ENCODE measurements at places on chromosomes 5 and 9.

DNA sequence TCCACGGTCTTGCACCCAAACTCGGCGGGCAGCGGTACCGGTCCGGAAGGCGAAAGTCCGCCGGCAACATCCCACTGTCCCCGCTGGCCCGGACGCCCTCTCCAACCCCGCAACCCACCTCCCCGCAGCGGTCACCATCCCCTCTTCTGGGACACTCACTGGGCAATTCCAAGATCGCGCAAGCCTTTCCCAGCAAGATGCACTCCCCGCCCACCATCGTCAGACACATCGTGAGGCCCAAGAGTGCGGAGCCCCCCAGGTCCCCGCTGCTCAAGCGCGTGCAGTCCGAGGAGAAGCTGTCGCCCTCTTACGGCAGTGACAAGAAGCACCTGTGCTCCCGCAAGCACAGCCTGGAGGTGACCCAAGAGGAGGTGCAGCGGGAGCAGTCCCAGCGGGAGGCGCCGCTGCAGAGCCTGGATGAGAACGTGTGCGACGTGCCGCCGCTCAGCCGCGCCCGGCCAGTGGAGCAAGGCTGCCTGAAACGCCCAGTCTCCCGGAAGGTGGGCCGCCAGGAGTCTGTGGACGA lies 33.3 kb downstream of the CD180 start:
- DNase-seq, result no peak

DNA sequence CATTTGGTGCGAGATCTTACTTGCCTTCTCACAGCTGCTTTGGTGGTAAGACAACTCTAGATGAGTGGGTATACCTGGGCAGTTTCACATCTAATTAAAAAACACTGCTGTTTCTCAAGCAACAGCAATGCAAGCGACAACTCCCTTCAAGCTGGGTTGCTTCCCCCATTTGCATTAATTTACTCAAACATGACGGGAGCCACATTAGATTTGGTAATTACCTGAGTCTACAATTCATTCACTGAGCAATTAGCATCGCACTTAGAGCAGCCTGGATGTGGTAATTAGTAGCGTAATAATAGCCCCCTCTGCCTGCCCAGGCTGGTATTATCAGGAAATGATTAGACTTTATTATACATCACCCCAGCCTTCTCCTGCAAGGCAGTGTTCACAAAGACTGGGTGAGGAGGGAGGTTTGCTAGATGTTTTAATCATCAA lies 73.4 kb downstream of the FBXO38 start:
- DNase-seq, result no peak

DNA sequence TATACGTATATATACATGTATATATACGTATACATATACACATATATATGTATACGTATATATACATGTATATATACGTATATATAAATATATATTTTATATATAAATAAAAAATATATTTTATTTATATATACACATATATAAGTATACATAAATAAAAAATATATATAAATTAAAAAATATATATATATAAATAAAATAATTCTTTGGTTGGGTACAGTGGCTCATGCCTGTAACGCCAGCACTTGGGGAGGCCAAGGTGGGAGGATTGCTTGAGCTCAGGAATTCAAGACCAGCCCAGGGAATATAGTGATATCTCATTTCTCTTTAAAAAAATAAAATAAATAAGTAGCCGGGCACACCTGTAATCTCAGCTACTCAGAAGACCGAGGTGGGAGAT lies 155.0 kb downstream of the CDC42SE2 start:
- no peak for DNase-seq

- no peak for DNase-seq
Measured at GRCh38 chr5:56481428-56482357, 248.6 kb upstream of the ANKRD55 start.

DNA sequence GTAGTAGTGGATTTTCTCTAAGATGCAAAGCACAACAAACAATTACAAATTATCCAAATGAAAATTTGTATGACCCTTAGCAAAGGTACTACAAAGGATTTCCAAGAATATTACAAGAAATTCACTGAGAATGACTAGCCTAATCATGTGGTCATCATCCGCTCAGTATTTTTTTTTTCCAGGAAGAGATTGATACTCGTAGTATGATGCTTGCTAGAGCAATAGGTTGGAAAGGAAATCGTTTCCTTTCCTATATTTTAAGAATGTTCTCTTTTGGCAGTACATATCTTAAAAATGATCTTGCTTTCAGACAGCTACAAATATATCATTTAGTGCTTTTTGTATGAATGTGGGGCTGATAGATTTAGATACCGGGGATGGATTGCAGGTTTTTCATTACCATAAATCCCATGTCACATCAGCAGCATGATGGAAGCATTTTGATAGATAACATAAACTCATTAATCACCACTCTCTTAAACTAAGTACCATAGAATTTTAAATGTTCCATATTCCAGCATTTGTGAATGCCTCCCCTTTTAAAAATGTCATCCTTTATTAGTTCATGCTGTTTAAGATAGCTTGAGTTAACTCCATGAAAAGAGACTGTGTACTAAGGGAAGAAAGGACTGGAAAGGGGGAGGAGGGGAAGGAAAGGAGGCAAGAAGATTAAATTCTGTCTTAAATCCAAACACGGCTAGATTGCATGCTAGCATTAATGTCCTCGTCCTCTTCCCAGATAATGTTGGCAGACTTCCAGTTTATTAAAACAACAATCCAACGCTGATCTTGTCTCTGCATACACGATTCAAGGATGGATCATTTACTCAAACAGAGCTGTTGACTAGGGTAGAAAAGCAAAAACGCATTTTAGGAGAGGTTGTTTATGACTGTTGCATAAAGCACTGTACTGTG lies 311.7 kb upstream of the ZNF608 start:
- no peak for DNase-seq

DNA sequence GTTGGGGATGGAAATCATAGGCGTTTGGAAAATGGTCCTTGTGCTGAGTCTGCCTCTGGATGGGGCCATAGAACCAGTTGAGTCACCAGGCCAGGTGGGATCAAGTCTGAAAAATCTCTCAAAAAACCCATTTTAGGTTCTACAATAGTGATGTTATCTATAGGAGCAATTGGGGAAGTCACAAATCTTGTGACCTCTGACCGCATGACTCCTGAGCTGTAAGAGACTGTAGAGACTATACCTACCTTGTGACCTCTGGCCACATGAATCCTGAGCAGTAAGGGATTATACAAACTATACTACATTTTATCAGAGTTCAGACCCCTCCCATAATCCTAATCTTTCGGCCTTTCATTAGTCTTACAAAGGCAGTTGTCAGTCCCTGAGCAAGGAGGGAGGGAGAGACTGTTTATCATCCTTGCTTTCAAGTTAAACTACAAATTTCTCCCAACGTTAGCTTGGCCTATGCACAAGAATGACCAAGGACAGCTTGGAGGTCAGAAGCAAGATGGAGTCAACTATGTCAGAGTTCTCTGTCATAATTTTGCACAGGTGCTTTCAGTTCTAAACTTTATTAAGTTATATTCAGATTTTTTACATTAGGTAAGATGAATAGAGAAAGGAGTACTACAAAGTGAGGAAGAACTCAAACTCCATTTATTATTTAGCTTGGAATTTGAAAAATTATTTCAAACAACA lies 11.5 kb upstream of the JMY start:
- DNase-seq, result no peak

DNA sequence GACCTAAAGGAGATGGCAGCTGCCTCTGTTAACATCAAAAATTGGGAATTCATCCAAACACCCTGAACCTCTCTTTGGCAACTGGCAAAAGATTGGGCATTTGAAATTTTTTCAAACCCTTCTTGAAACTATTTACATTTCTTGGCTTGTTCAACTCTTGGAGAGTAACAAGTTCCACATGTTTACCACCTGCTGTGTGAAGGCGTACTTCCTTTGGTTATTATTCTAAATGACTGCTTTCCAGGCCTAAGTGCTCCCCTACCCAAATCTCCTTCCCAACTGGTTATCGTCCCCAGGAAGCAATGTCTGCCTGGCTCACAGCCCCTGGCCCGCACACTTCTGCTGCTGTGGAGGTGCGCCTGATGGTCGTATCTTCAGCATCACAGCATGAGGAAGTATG lies 422.7 kb downstream of the DMAC1 start:
- no peak for DNase-seq

DNA sequence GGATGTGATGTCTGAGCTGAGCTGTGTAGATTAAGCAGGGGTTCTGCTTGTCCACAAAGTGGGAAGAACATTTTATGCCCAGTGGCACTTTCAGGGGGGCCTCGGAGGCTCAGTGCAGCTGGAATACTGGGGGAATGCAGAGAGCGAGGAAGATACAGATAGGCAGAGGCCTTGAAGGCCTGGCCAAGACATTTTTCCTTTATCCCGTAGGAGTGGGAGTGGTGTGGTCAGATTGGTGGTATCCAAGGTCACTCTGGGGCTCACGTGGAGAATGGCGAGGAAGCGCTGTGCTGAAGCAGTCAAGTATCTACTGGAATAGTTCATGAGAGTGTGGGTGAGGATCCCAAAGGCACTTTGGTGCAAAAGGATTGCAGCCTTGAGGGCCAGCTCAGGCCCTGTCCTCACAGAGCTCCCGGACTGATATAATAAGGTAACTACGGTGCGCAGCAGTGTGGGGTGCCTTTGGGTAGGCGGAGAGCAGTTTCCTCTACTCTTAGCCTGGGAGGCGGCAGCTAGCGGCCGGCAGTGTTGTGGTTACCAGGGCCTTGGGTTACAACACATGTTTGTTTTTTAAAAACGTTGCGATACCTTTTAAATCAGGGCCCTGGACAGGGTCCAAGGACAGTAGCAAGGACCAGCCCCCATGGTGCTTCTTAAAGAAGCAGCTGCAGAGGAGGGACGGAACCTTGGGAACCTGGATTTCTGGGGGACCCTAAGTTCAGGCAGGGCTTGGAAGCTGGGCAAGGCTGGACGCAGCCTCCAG lies 10.8 kb upstream of the CCDC69 start:
- no peak for DNase-seq

- DNase-seq, result no peak
Measured at GRCh38 chr9:79390077-79390698, 181.6 kb upstream of the TLE4 start.

DNA sequence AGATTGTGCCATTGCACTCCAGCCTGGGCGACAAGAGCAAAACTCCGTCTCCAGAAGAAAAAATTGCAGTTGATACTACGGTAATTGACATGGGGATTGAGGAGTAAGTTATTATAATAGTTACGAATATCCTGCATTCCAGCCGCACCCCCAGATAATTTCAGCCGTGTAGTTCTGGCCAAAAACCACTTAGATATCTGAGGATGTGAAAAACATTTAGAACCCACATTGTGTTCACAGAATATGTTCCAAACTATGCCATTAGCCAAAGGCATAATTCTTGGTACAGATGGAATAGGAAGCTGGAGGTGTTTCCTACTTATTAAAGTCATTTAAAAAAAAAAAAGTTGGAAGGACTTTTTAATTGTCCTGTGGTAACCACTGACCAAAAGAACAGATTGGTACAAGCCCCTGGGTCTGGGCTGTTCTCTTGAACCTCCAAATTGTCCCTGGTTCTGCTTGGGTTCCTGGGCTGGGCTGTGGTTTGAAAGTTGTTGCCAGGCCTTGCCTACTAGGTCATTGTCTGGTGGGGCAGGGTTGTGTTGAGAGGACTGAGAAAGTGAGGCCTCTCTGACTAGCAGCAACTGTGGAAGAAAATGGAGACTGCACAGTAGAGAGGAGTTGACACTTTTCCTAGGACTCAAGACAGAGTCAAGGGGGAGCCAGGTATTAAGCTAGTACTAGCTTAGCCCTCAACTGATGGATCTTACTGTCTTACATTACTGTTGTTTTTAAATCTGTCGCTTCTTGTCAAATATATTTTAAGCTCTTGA lies 198.8 kb downstream of the NR3C1 start:
- DNase-seq, result no peak

Data from non-pigmented ciliary epithelial cell (primary cell).